ENCODE measurements at places on chromosomes 2 and 18. TPM values are rescaled to one million over a fixed set of nuclear protein-coding genes. Genes with fewer than 3 reads are reported as not detected.
A peak's percentile ranks its signal among the peaks of the same experiment; 100 is the strongest.

DNA sequence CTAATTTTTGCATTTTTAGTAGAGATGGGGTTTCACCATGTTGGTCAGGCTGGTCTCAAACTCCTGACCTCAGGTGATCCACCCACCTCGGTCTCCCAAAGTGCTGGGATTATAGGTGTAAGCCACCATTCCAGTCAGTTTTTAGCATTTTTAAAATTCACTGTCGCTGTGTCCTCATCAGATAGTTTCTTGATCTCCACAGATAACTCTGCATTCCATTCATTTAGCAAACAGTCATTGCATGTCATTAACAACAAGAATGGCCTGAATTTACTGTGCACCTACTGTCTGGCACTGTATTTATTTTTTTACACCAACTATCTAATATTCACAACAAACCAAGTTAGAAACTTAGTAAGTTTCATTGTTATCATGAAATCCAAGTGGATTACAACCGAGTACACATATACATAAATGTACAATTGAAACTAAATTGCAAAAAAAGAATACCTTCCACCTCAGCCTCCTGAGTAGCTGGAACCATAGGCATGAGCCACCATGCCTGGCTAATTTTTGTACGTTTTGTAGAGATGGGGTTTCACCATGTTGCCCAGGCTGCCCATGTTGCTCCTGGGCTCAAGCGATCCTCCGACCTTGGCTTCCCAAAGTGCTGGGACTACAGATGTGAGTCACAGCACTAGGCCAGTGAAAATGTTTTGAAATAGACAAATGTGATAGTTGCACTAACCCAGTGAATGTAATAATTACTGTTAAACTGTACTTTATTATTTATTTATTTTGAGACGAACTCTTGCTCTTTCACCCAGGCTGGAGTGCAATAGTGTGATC is 4.3 kb downstream of the MCEE start:
- DNase-seq = no peak

- peak; percentile 5 for DNase-seq
Measured at GRCh38 chr2:140154706-140155105, 1374.5 kb upstream of the NXPH2 start.

DNA sequence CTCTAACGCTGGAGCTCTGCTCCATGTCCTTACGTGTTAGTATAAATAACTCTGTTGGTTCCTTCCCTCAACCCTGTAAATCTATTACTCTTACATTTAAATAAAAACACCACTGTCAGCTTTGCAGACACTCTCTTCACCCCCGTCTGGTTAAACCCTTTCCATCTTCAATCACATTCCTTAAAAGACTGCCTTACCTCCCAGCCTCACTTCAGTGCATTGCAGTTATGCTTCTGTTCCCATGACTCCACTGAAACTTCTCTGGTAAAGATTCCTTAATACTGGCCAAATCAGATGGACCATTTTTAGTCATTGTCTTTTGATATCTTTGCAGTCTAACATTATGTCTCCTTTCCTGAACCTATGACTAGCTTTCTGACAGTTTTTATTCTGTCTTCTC is 61.7 kb downstream of the EML4 start:
- DNase-seq = peak; percentile 48

GRCh38 chr2:60007671-60008070 is 545.8 kb downstream of the BCL11A start:
- DNase-seq = no peak

The PROKR1 gene
- 0.72 TPM for total RNA-seq

DNA sequence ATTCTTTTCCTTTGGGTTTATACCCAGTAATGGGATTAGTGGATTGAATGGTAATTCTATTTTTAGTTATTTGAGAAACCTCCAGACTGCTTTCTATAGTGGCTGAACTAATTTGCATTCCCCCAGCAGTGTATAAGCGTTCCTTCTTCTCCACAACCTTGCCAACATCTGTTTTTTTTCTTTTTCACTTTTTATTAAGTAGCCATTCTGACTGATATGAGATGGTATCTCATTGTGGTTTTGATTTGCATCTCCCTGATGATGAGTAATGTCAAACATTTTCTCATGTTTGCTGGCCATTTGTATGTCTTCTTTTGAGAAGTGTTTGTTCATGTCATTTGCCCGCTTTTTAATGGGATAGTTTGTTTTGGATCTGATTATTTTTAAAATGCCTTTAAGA is 64.1 kb upstream of the MEIS1 start:
- no peak for DNase-seq

- DNase-seq = no peak
Measured at GRCh38 chr2:70553334-70553583, 367 bp downstream of the TGFA start.

GRCh38 chr18:2417861-2418610 is 153.3 kb downstream of the METTL4 start:
- DNase-seq = peak; percentile 87

- no peak for DNase-seq
Measured at GRCh38 chr2:46717344-46718121, 198.1 kb downstream of the MCFD2 start.

DNA sequence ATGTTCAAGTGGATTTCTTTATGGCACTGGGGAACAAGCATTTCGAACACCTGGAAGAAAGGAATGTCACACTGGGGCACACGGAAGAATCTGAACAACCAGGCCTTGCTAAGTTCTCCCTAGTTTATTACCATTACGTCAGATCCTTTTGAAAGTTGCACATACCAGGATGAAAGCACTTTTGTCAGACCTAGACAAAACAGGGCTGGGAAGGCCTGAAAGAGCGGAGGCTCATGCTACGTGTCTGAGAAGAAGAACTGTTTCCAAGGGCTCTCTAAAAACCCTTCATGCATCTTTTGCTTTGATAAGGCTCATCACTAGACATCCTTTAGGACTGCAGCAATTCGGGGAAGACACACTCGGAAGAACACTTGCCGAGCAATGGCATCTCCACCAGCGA is 15.4 kb upstream of the SLC25A52 start:
- DNase-seq = no peak

All from umbilical cord (tissue), 2 donors.